ENCODE measurements at places on chromosomes 5 and 9. TPM values are rescaled to one million over a fixed set of nuclear protein-coding genes. Genes with fewer than 3 reads are reported as not detected.

Gene TNIP1
- total RNA-seq: 151 TPM

Gene RASGRF2
- 1.6 TPM for total RNA-seq

Gene IFNA10
- not detected for total RNA-seq

Gene GDF9
- total RNA-seq: 0.14 TPM

Gene AUH
- total RNA-seq: 9.2 TPM

Gene HTR4
- not detected for total RNA-seq

Gene PDZD2
- total RNA-seq: 0.23 TPM

Gene OTP
- 0.13 TPM for total RNA-seq

Gene RAB24
- 22.5 TPM for total RNA-seq

Gene PLK2
- 42.3 TPM for total RNA-seq

Gene RGS7BP
- not detected for total RNA-seq

Gene EIF4E1B
- total RNA-seq: not detected

Gene TPPP
- total RNA-seq: 5.5 TPM

Gene INSL6
- not detected for total RNA-seq

Gene RARS1
- 95.4 TPM for total RNA-seq

Gene GLRA1
- total RNA-seq: not detected

Gene MARCHF3
- 1.4 TPM for total RNA-seq

Gene CD72
- total RNA-seq: 0.13 TPM

Gene TSSK1B
- total RNA-seq: not detected

Gene RMRP
- not detected for total RNA-seq

Gene DMRTA1
- 0.55 TPM for total RNA-seq

Gene AQP7
- total RNA-seq: 0.64 TPM

Gene SLC4A9
- total RNA-seq: 0.09 TPM

Gene EPB41L4A
- 2.8 TPM for total RNA-seq

Gene PTGR1
- 336 TPM for total RNA-seq

Gene GRIA1
- total RNA-seq: not detected

Gene GKAP1
- 4.3 TPM for total RNA-seq

Gene CDC20B
- 0.09 TPM for total RNA-seq

Gene DNAI1
- total RNA-seq: 0.65 TPM

Gene NIM1K
- total RNA-seq: 0.35 TPM

Gene CHSY3
- 0.16 TPM for total RNA-seq

Gene PCDHGA4
- 0.08 TPM for total RNA-seq
